ENCODE measurements at places on chromosomes 7 and 10. TPM values are rescaled to one million over a fixed set of nuclear protein-coding genes. Genes with fewer than 3 reads are reported as not detected.
A peak's percentile ranks its signal among the peaks of the same experiment; 100 is the strongest.

- DNase-seq, result no peak
Observed at GRCh38 chr10:51425431-51425830, 274.0 kb downstream of the CSTF2T start.

- no peak for DNase-seq
Observed at GRCh38 chr10:77715088-77715487, 77.5 kb upstream of the KCNMA1 start.

DNA sequence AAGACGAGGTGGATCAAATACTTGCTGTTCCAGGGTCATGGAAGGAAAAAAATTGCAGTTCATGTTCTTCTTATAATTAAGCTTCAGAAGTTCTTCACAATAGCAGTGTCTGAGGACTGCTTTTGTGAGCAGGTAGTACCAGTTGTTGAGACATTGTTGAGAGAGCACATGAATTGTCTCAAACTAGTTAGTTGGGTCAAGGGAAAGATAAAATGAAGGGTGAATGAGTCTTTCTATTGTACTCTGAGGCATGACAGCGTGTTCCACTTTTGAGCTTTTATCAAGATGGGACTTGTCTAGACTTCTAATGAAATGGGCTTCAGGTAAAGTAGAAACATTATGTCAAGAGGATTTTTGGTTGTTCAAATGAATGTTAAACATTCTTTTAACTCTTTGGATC, 26.0 kb downstream of the KAT6B start:
- peak; percentile 28 for DNase-seq

- no peak for DNase-seq
Observed at GRCh38 chr10:1409392-1409791, 327.9 kb downstream of the ADARB2 start.

GRCh38 chr7:94040254-94040653, 36.1 kb upstream of the BET1 start:
- DNase-seq, result no peak

DNA sequence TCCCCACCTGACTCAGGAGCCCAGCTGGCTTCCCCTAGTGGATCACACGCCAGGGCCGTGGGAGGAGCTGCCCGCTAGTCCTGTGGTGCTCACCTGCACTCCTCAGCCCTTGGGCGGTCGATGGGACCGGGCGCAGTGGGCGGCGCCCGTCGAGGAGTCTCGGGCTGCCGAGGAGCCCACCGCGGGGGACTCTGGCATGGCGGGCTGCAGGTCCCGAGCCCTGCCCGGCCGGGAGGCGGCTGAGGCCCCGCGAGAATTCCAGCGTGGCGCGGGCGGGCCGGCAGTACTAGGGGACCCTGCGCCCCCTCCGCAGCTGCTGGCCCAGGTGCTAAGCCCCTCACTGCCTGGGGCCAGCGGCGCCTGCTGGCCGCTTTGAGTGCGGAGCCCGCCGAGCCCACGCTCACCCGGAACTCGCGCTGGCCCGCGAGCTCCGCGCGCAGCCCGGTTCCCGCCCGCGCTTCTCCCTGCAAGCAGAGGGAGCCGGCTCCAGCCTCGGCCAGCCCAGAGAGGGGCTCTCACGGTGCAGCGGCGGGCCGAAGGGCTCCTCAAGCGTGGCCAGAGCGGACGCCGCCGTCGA, 367.9 kb downstream of the TYW1 start:
- no peak for DNase-seq

- peak; percentile 90 for DNase-seq
Observed at GRCh38 chr10:120942806-120943413, 91.7 kb downstream of the WDR11 start.

The GTF2IRD1 gene
- total RNA-seq, result 8.9 TPM
